ENCODE measurements at places on chromosomes 2 and 18.

DNA sequence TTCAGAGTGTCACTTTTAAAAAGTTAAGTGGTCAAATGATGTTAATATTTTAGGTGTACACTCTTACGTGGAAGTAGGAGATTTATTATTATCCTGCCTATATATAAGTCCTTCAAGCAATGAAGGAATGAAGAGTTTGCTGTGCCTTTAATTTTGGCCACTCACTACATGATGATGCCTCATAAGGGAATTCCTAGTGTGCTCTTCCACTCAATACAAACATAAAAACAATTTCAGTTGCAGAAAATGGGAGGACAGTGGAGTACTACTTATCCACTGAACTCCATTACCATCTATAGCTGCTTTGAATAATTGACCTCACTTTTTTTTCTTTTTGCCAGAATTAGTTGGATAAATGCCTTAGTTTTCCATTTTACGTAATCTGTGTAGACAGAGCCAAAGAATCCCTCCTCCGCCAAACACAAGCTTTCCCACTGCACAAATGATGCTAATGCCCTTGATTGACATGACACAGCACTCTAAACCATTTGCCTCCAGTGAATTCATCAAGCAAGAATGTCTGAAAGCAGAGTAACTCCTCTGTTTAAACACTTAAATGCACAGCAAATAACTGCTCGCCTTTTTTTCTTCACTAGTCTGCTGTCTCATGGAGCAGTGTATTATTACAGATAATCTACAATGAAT, 751.1 kb upstream of the FANCL start:
- ATAC-seq: no peak

DNA sequence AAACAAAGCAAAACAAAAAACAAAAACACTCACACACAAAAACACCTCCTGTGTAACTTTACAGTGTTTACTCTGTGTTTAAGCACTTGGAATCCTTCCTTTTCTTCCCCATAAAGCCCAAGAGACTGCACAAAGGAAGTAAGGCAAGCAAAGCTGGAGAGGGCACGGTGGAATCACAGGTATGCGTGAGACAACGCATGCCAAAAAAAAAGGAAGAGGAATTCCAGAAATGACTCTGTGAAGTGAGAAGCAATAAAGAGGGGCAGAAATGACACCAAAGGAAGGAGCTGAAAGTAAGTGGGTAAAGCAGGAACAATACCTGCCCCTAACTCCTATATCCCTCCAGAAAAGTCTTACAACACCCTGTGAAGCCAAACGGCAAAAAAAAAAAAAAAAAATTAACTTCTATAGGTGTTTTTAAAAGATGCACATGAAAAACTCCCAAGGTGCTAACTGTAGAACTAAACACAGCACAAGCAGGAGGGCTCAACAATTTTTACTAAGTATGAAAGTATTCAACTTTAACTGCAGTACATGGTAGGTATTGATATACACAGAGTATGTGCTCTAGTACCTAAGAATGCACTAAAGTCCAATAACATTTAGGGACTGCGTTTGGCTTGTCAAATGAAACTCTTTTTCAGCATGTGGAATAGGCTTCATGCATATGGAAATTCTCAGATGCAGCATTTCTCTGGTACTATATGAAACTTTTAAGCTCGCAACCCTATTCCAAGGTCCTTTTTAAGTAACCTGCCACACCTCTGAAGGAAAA, 9.1 kb downstream of the RND3 start:
- no peak for ATAC-seq

DNA sequence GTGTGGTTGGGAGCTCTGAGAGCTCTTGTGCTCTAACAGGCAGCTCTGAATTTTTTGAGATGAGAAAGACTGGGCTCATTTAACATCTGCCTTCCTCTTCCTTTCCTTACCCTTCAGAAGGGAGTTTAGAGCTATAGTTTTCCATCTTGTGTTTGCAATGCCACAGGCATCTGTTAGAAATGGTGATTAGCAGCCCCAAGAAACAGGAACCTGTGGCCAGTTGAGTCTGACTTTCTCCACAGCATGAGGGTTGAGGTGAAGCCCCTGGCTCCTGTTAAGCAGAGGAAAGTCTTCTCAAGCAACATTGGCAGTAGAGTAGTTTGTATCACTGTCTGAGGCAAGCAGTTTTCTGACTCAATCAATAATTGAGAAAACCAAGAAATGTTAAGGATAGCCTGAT, 577.4 kb downstream of the ZEB2 start:
- no peak for ATAC-seq

DNA sequence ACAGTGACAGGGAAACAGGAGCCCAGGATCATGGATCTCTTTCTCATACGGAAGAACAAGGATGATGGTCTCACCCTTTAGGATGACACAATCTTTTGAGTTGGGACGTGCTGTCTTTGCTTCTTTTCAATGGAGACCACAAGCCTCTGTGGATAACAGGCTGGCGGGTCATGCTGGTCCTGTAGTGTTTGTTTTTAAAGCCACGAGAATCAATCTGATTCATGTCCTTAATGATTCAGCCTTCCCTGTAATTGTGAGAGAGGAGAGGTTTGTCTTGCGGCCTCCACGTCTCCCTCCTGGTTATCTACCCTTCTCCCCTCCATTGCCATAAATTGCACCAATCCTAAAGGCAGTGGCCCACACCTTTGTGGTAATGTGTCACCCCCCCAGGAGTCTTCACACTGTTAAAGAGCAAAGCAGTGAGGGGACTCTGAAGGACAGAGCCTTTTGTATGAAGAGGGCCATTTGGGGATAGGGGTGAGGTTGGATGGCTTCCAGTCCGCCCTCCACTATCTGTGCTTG, 87.7 kb upstream of the TGFA start:
- no peak for ATAC-seq

DNA sequence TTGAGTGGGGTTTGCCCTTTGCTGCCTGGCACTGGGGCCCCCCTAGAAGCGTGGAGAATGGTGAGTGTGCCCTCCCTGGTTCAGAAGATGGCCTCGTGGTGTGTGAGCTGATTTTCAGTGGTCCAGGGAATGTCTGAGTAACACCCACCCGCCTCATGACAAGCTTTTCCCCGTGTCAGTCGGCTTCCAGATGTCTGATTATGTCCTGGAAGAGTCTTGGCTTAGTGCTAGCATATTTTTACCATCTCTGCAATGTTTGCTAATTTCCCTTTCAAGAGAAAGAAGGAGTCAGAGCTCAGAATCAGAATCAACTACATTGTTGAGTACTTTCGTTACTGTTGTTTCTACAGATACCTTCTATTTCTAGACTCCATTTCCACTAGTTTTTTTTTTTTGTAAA, 214.7 kb downstream of the SEPTIN10 start:
- no peak for ATAC-seq

DNA sequence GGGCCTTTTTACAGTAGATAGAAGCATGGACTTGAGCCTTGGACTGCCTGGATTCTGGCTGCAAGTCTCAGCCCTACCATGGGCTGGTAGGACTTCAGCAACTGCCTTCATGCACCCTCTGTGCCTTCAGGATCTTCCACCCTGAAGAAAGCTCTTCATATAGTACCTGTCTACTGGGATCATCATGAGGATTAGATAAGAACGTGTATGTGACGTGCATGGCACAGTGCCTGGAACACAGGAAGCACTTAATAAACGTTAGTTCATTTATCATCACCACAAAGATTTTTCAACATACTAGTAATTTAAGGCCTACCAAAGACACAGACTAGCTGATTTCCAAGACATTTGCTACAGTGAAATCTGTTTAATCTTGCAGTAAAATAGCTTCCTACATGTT, 53.2 kb upstream of the ITM2C start:
- no peak for ATAC-seq
